ENCODE measurements at places on chromosomes 4 and X. TPM values are rescaled to one million over a fixed set of nuclear protein-coding genes. Genes with fewer than 3 reads are reported as not detected.
A peak's percentile ranks its signal among the peaks of the same experiment; 100 is the strongest.

Gene FBXL5
- total RNA-seq = 31.0 TPM

Gene INPP4B
- 55.7 TPM for total RNA-seq

GRCh38 chr4:174607792-174608191 lies 85.5 kb upstream of the HPGD start:
- no peaks in the 10 kb centered on the region for H3K27me3 ChIP-seq
- H3K4me1 ChIP-seq = no peaks in the 10 kb centered on the region
- no peak overlapping the region for H3K4me3 ChIP-seq

DNA sequence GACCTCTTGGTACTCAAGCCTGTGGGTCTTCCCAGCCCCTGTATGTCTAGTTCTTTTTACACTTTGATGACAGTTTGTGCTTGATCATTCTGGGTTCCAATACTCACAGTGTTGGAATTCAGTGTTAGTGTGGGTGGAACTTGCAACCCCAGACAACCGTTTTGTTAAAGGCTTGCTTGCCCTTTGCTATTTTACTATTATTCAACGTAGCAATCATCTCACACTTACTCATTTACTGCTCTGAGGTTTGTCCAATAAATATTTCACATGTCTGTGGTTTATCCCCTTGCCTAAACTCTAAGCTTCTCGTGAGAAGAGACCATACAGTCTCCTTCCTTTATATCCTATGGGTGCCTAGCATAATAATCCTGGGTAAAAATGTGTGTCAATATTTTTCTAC lies 15.3 kb downstream of the CCNG2 start:
- no peak for DNase-seq
- no peaks in the 10 kb centered on the region for H3K4me1 ChIP-seq
- H3K4me3 ChIP-seq = no peak overlapping the region
- H3K27me3 ChIP-seq = no peaks in the 10 kb centered on the region

DNA sequence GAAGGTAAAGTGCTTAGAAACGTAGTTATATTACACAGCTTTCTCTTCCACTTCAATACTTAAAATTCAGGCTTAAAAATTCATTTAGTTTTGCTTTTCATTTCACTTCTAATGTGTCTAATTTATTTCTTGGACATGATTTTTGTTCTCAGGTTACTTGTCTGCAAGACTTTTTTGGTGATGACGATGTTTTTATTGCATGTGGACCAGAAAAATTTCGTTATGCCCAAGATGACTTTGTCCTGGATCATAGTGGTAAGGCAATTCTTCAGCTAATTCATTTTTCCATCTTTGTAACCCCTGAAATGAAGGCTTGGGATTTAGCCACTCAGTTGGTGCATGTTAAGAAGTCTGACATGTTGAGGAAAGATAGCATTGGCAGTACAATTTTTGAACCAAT lies 114.7 kb downstream of the DCLK2 start:
- no peaks in the 10 kb centered on the region for H3K4me1 ChIP-seq
- H3K27ac ChIP-seq = no peak overlapping the region
- no peaks in the 10 kb centered on the region for H3K36me3 ChIP-seq
- no peak for DNase-seq

- no peak overlapping the region for H3K4me3 ChIP-seq
- DNase-seq = no peak
- no peaks in the 10 kb centered on the region for H3K27me3 ChIP-seq
- H3K4me1 ChIP-seq = no peaks in the 10 kb centered on the region
These were observed 81.7 kb downstream of the PWWP3B start for GRCh38 chrX:106249706-106250379.

GRCh38 chr4:128566693-128567092 lies 242.8 kb upstream of the JADE1 start:
- no peak overlapping the region for H3K4me3 ChIP-seq
- H3K36me3 ChIP-seq = no peaks in the 10 kb centered on the region
- H3K27ac ChIP-seq = no peak overlapping the region
- peaks cover 7% of the 10 kb centered on the region for H3K27me3 ChIP-seq

DNA sequence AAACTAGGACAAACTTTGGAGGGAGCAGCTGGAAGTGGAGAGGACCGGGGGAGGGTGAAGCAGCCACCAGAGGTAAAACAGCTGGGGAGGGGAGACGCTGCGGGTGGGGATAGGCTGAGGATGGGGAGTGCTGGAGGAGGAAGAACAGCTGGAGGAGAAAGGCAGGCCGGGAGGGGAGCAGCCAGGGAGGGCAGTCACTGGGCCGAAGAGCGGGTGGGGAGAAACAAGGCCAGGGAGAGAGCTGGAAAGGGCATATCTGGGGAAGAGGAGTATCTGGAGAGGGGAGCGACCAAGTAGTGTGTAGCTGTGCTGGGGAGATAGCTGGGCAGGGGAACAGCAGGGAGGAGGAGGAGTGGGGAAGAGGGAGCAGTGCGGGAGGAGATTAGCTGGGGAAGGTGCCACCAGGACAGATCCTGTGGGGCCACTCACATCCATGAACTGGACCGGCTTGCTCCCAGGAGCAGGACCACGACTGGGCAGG lies 2.7 kb downstream of the SLC38A5 start:
- peak overlapping the region; percentile 96 for H3K4me3 ChIP-seq
- no peak overlapping the region for H3K27ac ChIP-seq
- no peak for DNase-seq
- H3K36me3 ChIP-seq = peaks cover 39% of the 10 kb centered on the region
- H3K4me1 ChIP-seq = peaks cover 43% of the 10 kb centered on the region
